Central memory CD4-positive, alpha-beta T cell (primary cell): ENCODE measurements at places on chromosomes 2 and 18.

GRCh38 chr18:56980151-56980550 is 166.7 kb upstream of the BOD1L2 start:
- no peak for DNase-seq

GRCh38 chr18:7577706-7578105 is 10.6 kb downstream of the PTPRM start:
- no peak for DNase-seq

GRCh38 chr2:44200011-44200410 is 31.3 kb downstream of the PPM1B start:
- no peak for DNase-seq

- DNase-seq = no peak
These were observed 398.3 kb upstream of the TNP1 start for GRCh38 chr2:217258170-217258569.
